ENCODE measurements at places on chromosomes 13 and 19.

GRCh38 chr19:11581740-11582139 lies 4.3 kb upstream of the ACP5 start:
- DNase-seq: no peak

DNA sequence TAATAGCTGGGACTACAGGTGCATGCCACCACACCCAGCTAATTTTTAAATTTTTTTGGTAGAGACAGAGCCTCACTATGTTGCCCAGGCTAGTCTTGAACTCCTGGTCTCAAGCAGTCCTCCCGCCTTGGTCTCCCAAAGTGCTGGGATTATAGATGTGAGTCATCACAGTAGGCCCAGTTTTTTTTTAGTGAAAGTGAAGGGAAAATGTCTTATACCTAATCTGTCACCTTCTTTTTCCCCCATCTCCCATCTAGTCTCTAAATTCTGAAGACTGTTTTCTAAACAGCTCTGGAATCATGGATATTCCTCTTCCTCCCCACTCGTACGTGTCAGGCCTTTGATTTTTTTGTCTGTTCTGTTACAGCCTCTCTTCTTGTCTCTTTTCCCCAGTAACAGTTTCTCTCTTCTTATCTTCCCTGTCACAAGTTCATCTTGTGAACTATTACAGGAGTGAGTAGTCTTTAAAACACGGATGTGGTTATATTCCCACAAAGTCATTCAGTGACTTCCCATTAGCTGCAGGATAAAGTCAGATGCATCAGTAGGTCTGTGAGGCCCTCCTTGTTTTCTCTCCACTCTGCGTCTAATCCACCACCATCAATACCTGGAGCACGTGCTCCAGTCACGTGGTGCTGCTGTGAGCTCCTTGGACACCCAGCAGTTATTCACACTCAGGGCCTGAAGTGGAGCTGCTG lies 2.9 kb downstream of the CDC16 start:
- DNase-seq: no peak

DNA sequence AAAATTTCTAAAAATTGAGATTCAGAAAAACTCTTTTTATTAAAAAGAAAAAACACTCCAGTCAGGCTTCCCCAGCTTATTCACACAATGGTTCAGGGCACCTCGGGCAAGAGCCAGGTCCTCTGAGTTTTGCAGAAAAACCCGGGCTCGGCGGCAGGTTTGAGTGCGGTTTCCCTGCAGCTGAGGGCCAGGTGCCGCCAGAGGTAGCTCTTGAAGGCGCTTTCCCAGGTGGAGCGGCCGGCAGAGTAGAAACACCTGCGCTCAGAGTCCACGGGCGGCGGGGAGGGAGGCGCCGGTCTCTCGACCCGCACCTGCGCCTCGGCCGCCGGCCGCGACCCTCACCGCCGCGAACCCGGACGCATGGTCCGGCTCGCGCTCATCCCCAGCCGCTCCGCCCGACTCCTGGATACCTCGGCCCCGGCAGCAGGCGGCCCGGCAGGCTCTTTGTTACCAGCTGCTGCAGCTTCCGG lies 444 bp downstream of the PROSER1 start:
- no peak for DNase-seq

- DNase-seq: no peak
Measured at GRCh38 chr13:85729296-85729695, 69.9 kb downstream of the SLITRK6 start.

DNA sequence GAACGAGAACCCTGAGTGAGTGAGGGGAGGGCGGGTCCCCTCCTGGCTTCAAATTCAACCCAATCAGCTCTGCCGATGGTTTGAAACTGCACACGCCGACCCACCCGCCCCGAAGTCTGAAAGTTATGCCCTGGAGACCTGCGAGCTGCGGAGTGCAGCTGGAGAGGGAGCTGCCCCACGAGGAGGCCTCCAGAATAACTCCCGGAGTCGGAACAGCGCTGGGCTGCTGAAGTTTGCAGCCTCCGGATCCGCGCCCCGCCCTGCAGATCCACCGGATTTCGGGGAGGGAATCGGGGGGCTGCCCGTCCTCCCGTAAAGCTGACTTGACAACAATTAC lies 7.0 kb downstream of the POU4F1 start:
- DNase-seq: no peak

- DNase-seq: no peak
Measured at GRCh38 chr13:74070513-74070912, 63.7 kb downstream of the KLF12 start.

DNA sequence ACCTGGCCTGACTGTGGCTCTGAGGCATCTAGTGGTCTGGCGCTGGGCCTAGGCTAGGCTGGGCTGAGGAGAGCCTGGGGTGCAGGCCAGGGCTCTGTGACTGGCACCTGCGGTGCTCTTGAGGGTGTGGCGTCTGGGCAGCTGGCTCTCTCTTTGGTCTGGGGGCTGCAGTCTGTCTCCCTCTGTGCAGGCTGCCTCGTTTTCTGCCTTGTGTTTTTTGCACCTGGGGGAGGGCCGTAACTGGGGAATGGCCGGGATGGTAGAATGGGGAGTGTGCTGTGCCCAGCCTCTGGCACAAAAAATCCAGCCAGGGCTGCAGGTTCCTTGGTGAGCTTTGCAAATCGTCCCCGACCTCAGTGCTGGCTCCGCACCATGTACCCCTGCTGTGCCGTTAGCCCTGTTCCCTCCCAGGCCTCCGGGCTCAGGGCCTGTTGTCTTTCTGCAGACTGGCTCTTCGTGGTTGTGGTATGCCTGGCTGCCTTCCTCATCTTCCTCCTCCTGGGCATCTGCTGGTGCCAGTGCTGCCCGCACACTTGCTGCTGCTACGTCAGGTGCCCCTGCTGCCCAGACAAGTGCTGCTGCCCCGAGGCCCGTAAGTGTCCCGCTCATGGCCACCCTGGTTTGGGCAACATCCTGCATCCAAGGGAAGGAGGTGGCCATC lies 6.5 kb upstream of the USF2 start:
- no peak for DNase-seq

- DNase-seq: no peak
Measured at GRCh38 chr19:24069905-24070657, 16.9 kb upstream of the ZNF254 start.

DNA sequence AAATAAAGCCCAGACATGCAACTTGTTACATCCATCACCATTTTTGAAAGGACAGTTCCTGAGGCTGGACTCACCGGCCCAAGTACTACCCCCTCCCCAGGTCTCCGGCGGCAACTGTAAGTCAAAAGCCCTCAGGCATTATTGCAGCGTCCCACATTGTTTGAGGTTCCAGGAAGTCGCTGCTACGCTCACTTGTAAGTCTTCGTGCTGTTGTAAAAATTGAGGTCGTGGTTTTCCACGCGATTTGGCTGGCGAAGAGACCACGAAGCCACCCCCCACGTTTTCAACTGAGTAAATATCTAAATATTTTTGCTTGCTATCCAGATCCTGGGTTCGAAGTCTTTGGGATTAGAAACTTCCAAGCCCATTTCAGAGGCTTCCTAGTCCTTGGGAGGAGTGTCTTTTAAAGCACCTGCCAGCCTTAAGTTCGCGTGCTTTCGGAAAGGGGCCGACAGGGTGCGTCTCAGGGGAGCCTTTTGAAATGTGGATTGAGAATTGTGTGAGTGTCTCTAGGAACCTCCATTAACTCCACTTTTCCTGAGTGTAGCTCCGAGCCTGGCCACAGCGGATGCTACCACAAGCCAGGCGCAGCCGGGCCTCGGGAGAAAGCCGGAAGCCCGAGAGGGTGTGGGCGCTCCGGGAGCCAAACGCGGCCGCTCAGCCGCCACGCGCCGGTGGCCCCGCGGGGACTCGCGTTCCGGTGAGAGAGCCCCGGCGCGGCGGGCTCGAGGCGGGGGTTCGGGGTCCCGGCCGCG lies 434 bp upstream of the FNDC3A start:
- peak; percentile 68 for DNase-seq

- DNase-seq: no peak
Measured at GRCh38 chr13:23608701-23609413, 38.6 kb downstream of the TNFRSF19 start.

- DNase-seq: no peak
Measured at GRCh38 chr13:69565334-69565733, 542.3 kb upstream of the ATXN8OS start.

DNA sequence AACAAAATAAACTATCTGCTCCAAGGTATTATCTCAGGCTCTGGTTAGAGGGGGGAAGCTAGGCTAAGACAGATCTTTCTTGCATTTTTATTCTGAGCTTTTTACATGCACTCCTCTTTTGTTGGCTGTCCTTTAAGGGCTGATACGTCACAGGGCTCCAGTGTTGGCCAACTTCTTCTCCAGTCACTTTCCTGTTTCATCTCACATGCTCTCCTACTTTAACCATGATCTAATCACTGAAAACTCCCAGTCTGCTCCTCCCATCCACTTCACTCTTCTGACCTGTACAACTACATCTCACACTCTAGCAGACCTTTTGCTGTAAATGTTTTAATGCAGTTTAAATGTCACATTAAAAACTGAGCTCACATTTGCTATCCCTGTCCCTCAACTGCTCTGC lies 510.0 kb upstream of the KLF12 start:
- DNase-seq: no peak

GRCh38 chr13:90375851-90376250 lies 971.6 kb upstream of the MIR17HG start:
- no peak for DNase-seq

- DNase-seq: no peak
Measured at GRCh38 chr13:100584896-100585295, 3.7 kb downstream of the GGACT start.

DNA sequence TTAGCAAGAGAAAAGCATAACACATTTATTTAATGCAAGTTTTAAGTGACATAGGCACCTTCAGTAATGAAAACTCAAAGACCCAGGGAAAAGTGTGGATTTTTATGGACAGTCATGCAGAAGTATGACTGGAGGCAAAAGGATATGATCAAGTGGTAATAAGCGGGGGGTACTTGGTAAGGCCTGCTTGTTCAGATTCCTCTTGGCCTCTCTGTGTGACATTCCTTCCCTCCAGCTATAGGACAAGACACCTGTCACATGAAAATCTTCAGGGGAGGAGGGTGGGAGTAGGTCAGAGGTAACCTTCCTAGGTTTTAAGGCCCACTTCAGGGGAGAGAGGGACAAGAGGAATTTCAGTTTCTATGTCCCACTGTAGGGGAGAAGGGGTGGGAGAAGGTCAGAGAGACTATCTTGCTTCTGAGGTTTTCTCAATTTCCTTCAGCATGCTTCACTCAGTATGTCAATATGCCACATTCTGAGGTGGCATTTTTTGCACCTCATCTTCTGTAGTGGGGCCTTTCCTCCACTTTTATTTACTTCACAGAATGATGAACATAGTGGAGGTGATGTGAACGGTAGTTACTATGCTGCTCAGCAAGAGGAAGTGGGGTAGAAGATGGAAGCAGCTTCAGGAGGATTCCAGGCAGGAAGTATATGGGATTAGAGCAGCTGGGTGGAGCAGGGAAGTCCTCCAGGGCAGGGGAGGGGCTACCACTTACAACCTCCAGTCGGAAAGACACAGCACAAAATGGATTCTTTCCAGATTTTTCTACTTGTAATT lies 73.2 kb upstream of the RFC3 start:
- DNase-seq: peak; percentile 91

- DNase-seq: no peak
Measured at GRCh38 chr19:19094513-19094912, 30.7 kb downstream of the SLC25A42 start.

DNA sequence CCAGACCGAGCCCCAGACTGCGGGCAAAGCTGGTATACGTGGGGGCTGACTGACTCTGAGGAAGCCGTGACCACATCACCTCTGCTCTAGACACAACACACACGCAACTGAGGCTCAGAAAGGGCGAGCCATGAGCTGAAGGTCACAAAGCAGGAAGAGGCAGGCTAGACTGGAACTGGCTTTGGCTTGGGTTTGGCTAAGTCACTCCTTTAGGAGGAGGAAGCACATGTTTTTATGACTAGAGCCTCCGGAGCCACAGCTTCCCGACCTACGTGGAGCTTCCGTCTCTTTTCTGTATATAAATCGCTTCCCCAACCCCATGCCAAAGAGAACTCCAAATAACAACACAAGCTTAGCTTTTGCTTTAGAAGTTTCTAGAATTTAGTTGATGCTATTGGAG lies 48.0 kb downstream of the RFX2 start:
- DNase-seq: no peak

DNA sequence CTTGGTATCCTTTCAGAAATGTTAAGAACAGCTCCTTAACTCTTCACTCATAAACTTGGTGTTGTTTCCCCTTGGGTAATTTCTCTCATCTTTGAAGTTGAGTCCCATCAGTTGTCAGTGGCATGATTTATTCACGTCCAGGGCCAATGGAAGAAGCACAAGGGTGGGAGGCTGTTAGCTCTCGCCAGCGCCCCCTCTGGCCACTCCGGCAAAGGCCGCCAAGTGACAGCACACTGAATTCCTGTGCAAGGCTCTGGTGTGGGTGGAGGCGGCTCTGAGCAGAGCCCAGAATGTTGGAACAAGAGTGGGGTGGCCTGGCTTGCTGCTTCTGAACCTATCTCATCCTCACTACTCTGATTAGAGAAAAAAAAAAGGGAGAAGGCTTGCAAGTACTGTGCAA lies 13.1 kb upstream of the MEDAG start:
- DNase-seq: no peak

DNA sequence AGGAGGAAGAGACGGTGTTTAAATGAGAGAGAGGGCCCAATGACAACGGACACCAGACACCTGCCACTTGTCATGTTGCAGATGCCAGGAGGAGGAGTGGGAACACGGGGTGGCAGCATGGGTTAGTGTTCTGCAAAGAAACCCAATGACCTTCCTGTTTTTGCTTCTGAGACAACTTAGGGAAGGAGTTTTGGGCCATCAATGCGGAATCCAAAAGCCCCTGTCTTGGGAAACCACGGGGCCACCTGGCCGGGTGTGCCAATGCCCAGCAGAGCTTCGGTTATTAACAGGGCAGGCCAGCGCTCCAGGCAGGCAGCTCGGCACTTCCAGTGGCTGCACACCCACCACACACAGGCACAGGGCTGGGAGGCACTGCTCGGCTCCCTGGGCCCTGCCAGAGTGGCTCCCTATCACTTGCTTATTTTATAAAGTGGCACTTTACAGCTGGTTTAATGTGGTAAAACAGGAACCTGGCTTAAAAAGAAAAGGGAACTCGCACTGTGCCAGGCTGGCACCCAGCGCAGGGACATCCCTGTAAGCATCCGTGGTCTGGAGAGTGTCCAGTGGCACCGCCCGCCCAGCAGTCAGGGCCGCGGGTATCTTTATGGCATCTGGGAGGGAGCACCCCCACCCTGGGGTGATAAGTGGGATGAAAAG lies 19.1 kb downstream of the ELL start:
- DNase-seq: no peak

GRCh38 chr13:21318891-21319532 lies 140.1 kb downstream of the ZDHHC20 start:
- DNase-seq: no peak

GRCh38 chr19:46744005-46744691 lies 1.7 kb upstream of the FKRP start:
- no peak for DNase-seq

- DNase-seq: peak; percentile 7
Measured at GRCh38 chr19:5804516-5805461, at the start of gene NRTN. NRTN (plus strand) TSS chr19:5805067; CDS start chr19:5824166, 19,099 bp downstream.

DNA sequence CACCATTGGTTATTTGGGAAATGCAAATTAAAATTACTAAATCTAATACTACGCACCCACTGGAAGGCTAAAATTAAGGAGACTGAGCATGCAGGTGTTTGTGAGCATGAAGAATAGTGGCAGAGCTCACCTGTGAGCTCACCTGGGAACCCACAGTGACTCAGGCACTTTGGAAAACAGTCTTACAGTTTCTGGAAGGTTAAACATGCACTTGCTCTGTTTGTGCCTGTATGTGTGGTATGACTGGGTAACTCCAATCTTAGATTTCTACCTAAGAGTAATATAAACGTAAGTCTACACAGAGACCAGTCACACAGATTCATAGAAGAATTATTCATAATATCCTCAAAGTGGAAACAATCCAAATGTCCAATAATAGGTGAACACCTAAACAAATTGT lies 318.8 kb downstream of the ATP8A2 start:
- no peak for DNase-seq

GRCh38 chr19:50647879-50648615 lies 1.2 kb upstream of the C19orf81 start:
- no peak for DNase-seq

Measured in DMS79 treated with DMSO at 0.1 percent for 48 hours (cell line).